ENCODE measurements at places on chromosomes 4 and X.

GRCh38 chr4:113695328-113696169 is 66.0 kb downstream of the CAMK2D start:
- no peak for DNase-seq

DNA sequence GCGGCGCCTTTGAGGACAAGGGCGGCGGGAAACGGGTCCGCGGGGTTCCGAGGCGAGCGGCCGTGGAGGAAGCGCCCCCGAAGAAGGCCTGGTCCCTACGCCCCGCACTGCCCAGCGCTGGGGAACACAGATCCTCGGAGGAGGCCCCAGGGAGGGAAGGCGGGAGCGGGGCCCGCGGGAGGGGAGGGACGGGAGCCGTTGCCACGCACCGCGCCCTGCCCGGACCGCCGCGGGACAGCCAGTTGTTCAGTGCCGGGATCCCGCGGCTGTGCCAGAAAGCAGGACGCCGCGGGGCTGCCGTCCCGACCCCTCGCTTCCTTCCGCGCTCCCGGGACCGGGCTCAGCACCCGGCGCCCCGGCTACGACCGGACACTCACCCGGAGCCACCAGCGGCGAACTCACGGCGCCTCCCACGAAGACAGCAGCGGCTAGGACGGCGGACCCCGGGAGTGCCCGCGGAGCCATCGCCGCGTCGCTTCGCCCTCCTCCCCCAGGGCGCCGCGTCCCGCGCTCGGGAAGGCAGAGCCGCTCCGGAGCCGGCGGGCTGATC is 278 bp downstream of the RELL1 start:
- DNase-seq, result no peak

DNA sequence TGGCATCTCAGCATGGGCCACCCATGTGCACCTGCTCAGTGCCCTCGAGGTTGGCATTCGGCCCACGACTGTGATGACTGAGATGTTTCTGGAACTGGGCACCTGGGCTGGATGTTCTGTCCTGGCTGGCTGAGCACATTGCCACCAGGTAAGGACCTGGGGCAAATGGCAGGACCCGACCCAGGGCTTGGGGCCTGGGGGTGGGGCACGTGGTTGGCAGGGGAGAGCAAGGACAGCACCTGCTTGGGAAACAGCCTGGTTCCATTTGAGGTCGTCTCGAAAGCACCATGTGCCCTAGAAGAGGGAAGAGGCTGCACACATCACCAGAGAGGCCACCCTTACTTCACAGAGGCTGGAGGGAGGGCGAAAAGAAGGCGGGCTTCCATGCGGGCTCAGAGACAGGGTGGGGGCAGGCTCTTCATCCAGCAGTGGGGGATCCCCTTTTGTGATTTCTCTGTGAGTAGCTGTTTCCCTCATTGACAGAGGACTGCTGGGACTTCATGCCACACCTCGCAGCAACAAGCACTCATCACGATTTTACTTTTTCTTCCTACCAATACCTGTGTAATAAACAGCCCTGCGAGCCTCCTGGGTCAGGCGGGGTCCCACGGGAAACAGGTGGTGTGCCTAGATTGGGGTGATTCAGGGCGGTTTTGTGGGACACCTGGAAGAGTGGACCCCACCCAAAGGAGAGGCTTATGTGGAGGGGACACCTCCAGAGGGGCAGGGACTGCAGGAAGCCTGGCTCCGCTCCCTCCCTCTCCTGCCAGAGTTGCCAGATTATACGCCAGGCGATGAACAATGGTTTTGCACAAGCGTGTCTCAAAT is 12.0 kb downstream of the TMEM187 start:
- DNase-seq, result no peak

DNA sequence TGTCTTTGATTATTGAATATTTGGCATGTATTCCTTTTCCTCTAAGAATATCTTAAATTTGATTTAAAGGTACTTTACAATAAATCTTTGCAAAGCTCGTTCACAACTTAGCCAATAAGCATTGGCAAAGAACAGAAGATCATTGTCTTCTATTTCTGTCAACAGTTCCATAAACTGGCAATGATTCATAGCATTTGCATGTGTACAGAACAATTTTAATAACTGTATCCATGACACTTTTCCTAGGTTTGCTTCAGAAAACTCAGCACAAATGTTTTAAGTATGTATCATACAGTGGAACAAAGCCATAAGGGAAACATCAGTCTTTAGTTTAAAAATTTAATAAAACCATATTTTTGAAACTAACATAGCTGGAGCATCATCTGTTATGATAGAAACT is 462.7 kb upstream of the RPS6KA3 start:
- no peak for DNase-seq

- no peak for DNase-seq
These were observed 49.1 kb upstream of the FBXW7 start for GRCh38 chr4:152585023-152585441.

DNA sequence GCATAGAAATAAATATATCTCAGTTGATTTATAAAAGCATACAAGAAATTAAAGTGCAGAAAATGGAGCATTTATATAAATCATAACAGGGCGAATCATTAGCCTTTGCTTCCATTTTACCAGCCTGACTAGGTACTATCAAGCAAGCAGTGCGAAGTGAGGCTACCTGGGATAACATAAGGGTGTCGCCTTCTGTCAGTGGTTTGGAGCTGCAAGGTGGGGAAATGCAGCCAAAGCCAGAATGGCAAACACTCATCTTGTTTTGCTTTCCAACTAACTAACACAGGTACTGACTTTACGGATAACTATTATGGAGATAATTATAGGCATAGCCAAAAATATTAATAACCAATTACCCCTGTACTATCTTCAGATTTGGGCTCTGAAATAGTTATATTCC is 1459.8 kb downstream of the RAPGEF2 start:
- no peak for DNase-seq

DNA sequence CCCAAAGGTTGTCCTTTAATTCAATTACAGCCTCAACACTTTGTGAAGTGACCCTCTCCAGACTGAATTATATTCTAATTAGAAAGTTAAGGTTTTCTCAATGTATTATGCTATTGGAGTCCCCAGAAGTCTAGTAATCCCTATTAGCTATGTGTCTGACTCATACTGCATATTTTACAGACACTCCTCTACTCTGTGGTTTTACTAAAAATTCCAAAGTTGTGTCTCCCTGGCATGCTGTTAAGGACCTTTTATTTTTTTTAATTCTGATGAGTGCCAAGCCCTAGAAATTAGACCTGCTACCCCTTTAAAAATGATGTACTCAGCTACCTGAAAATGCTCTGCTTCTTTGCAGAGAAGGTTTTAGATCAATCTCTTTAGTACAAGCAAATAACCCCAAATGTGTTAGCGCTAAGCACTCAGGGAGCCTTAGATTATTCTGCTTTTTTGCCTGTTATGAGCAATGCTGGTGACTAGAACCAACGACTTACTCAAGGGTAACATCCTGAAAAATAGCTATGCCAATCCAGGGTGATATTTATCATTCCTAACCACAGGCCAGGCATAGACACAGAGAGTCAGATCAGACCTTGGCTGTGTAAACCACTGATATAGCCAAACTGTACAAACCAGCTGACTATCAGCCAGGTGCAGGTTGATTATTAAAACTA is 26.1 kb upstream of the CXCL13 start:
- DNase-seq, result no peak

DNA sequence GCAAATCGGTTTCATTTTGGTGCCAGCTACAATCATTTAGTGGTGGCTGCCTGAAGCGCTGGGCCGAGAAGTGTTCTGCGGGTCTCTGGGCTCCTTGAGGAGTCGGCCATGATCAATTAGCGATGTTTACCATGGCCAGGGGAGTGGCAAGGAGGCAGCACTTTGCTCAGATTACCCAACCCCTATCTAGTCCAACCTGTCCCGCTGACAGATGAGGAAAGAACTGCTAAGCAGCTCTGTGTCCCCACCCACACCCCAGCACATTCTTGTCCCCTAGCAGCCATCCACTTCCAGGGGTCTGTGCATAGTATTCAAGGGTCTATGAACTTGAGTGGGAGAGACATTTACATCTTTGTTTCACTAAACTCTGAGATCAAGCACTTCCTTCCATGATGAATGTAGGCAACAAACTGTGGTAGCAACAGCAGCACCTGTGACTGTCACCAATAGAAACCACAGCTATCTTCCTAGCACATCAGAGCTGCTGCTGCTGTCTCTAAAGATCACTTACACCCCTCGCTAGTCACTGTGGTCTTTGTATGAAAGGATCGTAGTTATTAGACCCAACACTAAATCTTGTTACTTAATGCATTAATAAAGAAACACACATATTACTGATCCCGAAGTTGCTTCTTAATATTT is 331.6 kb downstream of the BCOR start:
- DNase-seq, result no peak

- DNase-seq, result no peak
These were observed 11.2 kb upstream of the UBA6 start for GRCh38 chr4:67712000-67712625.
